ENCODE measurements at places on chromosomes 13 and 19. TPM values are rescaled to one million over a fixed set of nuclear protein-coding genes. Genes with fewer than 3 reads are reported as not detected.

GRCh38 chr13:107969546-107969945 lies 245.8 kb downstream of the LIG4 start:
- H3K36me3 ChIP-seq = no peaks in the 10 kb centered on the region
- no peak overlapping the region for H3K4me3 ChIP-seq
- no peak overlapping the region for H3K27ac ChIP-seq
- DNase-seq = no peak
- H3K27me3 ChIP-seq = no peaks in the 10 kb centered on the region
- no peaks in the 10 kb centered on the region for H3K4me1 ChIP-seq

- no peak for DNase-seq
- H3K4me3 ChIP-seq = no peak overlapping the region
- H3K27me3 ChIP-seq = peaks cover 2% of the 10 kb centered on the region
Measured at GRCh38 chr19:43470288-43470687, 4.9 kb upstream of the LYPD3 start.

DNA sequence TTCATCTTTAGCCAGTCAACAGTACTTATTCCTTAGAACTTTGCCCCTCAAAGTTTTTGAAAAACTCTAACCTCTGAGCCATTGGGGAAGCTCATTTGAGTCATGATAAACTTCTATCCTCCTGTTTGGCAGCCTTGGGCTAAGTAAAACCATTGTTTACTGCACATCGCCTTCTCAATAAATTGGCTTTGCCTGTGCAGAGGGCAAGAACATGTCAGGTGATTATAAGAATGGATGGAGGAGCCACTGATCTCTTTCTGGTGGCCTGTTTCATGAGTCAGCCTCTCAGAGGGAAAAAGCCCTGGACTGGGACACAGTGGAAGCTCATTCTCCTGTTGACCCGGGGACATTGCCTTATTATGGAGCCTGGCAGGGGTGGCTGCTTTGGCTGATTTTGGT lies 19.4 kb upstream of the PSG4 start:
- H3K36me3 ChIP-seq = no peaks in the 10 kb centered on the region
- no peaks in the 10 kb centered on the region for H3K27me3 ChIP-seq
- DNase-seq = no peak
- no peak overlapping the region for H3K4me3 ChIP-seq

DNA sequence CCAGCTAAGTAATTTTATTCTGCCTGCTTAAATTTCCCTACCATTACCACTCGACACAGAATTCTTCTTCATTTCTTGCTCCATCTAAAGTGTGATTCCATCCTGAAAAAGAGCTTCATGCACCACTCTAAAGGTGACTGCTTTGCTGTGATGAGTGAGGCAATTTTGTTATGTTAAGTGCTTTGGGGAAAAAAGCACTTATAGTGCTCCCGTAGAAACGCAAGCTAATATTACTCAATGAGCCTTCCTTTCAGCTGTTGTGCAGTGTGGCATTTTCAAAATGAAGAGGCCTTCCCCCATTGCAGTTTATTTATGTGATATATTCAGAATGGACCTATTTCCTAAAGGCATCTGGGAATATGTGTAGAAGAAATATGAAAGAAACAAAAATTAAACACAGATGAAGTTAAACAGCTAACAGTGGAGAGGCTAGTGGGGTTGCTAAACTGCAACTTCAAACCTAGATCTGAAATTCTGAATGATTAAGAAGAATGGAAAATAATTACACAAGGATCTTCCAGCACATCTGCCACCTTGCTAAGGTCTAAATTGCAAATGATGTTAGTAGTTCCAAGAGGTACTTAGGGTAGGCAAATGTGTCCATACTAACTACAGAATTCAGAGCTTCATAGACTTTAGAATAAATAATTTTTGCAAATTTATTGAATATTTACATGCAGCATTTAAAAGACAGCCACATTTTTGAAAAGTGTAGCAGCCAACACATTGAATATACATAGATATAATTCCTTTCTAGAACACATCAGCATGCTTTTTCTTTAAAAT lies 211.7 kb downstream of the DCT start:
- no peaks in the 10 kb centered on the region for H3K27me3 ChIP-seq
- H3K4me1 ChIP-seq = no peaks in the 10 kb centered on the region
- no peaks in the 10 kb centered on the region for H3K36me3 ChIP-seq
- DNase-seq = no peak
- H3K27ac ChIP-seq = no peak overlapping the region

- H3K27me3 ChIP-seq = no peaks in the 10 kb centered on the region
- H3K27ac ChIP-seq = no peak overlapping the region
- no peaks in the 10 kb centered on the region for H3K4me1 ChIP-seq
- no peak overlapping the region for H3K4me3 ChIP-seq
- DNase-seq = no peak
Measured at GRCh38 chr13:74070065-74070464, 64.1 kb downstream of the KLF12 start.

DNA sequence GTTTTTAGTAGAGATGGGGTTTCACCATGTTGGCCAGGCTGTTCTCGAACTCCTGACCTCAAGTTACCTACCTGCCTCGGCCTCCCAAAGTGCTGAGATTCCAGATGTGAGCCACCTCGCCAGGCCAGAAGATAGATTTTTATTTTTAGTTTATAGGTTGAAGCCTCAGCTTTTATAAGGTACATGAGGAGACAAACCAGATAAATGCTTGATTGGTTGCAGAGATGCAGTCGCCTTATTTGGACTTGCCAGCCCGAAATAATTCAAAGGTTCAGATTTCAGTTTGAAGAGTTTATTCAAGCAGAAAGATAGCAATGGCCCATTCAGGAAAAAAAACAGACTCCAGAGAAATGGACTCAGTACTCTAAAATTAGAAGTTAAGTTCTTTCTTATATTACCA lies 3.1 kb downstream of the ZNF69 start:
- no peak for DNase-seq
- no peak overlapping the region for H3K4me3 ChIP-seq
- H3K27ac ChIP-seq = no peak overlapping the region
- H3K4me1 ChIP-seq = no peaks in the 10 kb centered on the region

GRCh38 chr19:56350416-56351045 lies 35.9 kb upstream of the ZSCAN5A start:
- no peak for DNase-seq
- no peaks in the 10 kb centered on the region for H3K4me1 ChIP-seq
- H3K27ac ChIP-seq = no peak overlapping the region
- H3K27me3 ChIP-seq = no peaks in the 10 kb centered on the region
- no peaks in the 10 kb centered on the region for H3K36me3 ChIP-seq
- H3K4me3 ChIP-seq = no peak overlapping the region

DNA sequence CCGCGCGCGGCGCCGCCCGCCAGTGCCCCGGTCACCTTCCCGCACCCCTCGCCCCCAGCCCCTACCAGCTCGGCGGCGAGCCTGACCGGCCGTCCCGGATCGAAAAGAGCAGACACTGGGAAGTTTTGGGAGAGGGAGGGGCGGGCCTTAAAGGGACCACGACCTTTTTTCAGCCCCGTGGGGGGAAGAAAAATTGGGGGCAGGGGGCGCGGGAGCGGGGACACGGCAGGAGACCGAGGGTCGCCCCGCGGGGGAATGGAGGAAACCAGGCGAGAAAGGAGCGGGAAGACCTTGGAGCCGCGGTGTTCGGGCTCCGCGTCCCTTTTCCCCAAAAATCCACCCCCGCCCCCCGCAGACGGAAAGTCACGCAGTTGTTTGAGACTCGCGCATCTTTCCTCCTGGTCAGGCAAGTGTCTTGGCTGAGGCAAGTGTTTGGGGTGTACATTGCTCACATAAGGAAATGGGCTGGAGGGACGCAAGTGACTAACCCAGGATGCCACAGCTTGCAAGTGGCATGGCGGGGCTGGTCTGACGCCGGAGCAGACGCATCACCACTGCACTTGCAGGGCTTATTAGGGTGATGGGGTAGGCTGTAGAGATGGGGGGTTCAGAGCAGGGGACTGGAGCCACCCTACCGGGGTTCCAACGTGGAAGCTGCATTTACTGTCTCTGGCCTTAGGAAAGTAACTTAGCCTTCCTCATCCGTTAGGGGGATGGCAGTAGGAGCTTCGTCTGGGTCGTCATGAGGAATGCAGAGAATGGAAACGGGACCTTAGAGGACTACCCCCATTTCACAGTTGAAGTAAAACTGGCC lies 2.7 kb upstream of the HNRNPL start:
- peak overlapping the region; percentile 48 for H3K4me3 ChIP-seq
- peaks cover 3% of the 10 kb centered on the region for H3K36me3 ChIP-seq
- no peaks in the 10 kb centered on the region for H3K27me3 ChIP-seq
- DNase-seq = peak; percentile 82

Gene PTPRH
- 2.8 TPM for total RNA-seq

DNA sequence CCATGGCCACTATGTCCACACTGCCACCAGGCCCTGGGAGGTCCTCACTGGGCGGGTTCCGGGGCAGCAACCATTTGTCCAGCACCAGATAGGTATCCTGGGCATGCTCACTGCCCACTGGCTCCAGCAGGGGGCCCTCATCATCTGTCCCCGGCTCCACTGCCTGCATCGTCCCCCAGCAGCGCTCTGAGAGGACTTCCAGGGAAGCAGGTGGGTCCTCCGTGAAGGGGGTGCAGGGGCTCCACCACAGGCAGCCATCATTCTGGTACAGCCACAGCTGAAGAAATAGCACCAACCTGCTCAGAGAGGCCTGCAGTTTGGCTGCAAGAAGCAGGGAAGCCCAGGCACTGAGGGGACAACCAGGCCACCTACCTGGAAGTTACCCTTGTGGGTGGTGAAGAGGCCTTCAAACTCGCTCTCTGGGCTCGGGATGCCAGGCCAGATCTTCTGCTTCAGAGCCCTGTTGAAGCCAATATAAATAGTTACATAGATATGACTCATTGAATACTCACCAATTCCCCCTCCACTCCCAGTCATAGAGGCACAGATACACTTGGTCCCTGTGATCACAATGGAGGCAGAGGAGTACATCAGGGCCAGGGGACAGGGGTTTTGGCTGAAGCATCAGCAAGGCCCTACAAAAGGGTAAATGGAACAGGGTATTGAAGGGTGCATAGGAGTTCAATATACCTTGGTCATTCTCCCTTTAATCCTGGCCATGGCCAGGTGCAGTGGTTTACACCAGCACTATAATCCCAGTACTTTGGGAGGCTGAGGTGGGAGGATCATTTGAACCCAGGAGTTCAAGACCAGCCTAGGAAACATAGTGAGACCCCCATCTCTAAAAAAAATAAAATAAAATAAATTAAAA lies 4.1 kb downstream of the SWSAP1 start:
- peaks cover 7% of the 10 kb centered on the region for H3K27me3 ChIP-seq
- H3K36me3 ChIP-seq = no peaks in the 10 kb centered on the region
- no peak overlapping the region for H3K27ac ChIP-seq
- no peak overlapping the region for H3K4me3 ChIP-seq
- DNase-seq = peak; percentile 84

GRCh38 chr13:63540061-63540460 lies 2124.4 kb upstream of the PCDH20 start:
- no peak overlapping the region for H3K4me3 ChIP-seq
- DNase-seq = no peak
- H3K27ac ChIP-seq = no peak overlapping the region
- H3K36me3 ChIP-seq = no peaks in the 10 kb centered on the region

Gene THSD1
- 6.4 TPM for total RNA-seq

DNA sequence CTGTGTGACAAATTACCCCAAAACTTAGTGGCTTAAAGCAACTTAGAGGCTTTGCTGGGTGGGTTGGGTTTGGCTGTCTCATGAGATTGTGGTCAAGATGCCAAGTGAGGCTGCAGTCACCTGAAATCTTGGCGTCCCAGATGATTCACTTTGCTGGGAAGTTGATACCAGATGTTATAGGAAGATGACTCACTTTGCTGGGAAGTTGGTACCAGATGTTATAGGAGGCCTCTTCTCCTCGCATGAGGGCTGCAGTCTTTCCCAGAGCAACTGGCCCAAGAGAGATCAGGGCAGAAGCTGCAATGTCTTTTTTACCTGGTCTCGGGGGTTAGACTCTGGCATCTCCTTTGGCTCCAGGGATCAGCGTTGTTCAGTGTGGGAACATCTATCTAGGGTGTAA lies 16.8 kb downstream of the TEX29 start:
- H3K4me3 ChIP-seq = no peak overlapping the region
- no peaks in the 10 kb centered on the region for H3K27me3 ChIP-seq
- no peaks in the 10 kb centered on the region for H3K36me3 ChIP-seq
- no peaks in the 10 kb centered on the region for H3K4me1 ChIP-seq
- no peak overlapping the region for H3K27ac ChIP-seq
